Effector CD4-positive, alpha-beta T cell (primary cell): ENCODE measurements at places on chromosomes 3 and 15.

DNA sequence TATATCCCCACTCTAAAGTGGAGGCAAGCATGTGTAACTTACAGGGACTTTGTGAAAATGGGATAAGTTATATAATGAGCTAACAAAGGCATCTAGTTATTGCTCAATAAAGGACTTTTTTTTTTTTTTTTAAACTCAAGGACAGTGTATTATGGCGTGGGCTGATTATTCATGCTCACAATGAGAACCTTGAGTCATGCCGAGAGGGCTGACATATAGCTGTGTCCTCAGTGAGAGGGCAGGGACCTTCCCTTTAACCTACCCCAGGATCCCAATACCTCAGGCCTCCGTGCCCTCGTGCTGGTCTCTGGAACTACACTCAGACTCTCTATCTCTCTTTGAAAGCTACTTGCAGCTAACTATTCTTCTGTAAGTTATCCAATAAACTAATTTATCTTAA, 319.9 kb upstream of the ICE2 start:
- no peak for DNase-seq

- DNase-seq, result no peak
Observed at GRCh38 chr3:125434582-125435011, 59.5 kb upstream of the ZNF148 start.

DNA sequence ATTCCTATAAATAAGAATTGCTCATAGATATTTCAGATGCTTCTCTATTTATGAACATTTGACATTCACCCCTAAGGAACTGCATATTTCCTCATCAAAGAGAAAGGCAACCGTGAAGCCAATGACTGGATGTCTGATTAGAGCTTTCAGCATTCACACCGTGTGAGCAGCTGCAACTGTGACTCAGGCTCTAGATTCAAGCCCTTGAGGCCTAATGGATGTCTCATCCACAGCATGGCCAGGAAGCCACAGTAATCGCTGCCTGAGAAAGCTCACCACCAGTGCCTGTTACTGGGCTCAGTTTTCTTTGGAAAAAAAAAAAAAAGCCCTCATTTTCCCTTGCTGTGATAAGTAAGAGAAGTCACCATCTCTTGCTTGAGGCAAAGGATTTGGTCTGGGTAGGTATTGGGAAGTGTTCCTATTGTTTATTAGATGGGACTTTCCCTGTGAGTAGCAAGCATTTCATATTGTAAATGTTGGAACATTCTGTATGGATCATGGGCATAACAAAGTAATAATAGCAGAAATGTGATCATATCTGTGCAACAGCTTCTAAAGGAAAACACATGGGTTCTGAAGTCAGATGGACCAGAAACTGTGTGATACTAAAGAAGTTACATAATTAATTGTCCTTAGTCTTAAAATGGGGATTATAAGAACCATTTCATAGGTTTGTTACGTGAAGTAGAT, 783.7 kb downstream of the AGBL1 start:
- DNase-seq, result no peak

DNA sequence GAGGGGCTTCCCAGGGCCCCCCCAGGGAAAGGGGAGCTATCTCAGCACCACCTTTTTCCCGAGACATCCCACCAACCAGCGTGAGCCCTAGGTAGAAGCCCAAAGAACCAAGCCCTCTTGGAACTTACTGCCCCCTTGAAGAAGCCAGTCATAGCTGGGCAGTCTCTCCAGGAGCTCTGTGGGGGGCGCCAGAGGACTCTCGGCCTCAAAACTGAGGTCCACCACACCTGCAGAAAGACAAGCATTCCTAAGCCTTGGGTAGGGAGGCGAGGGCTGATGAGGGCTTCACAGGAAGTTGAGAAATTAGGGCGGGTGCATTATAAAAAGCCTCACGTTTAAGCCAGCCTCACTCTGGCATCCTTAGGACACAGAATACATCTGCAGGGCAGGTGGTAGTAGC, 9.0 kb downstream of the SSUH2 start:
- no peak for DNase-seq

- DNase-seq, result no peak
Observed at GRCh38 chr15:22959321-22960101, 20.7 kb downstream of the CYFIP1 start.

- no peak for DNase-seq
Observed at GRCh38 chr3:132818251-132818650, 96.0 kb upstream of the NPHP3 start.

DNA sequence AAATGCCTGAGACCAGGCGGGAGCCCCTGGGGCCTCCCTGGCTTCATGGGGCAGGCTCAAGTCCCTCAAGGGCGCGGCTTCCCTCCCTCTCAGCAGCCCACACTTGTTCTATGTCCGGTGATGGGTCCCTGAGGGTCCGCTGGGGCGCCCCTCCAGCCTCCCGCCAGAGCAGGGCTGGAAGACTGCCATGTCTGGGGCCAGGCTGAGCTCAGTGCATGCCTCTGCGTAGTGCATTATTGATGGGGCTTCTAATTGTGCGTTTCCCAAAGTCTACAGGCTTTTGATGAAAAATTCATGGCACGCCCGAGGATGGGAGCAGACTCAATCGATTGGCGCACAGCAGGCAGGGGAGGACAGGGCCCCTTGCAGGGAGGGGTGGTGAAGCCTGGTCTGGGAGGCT, 51.3 kb downstream of the CYP11A1 start:
- DNase-seq, result no peak

- no peak for DNase-seq
Observed at GRCh38 chr15:68589053-68589452, 10.3 kb downstream of the CORO2B start.

DNA sequence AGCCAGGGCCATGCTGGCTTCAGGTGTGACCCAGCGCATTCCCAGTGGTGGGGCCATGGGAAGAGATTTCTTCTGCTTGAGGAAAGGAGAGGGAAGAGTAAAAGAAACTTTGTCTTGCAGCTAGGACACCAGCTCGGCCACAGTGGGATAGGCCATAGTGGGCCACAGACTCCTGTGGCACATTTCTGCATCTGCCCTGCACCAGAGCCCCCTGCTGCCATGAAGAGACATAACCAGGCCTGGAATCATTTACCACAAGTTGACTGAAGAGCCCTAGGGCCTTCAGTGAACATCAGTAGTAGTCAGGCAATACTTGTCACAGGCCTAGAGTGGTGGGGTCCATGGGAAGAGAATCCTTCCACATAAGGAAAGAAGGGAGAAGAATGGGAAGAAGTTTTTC, 411.4 kb upstream of the ARL6 start:
- DNase-seq, result no peak

DNA sequence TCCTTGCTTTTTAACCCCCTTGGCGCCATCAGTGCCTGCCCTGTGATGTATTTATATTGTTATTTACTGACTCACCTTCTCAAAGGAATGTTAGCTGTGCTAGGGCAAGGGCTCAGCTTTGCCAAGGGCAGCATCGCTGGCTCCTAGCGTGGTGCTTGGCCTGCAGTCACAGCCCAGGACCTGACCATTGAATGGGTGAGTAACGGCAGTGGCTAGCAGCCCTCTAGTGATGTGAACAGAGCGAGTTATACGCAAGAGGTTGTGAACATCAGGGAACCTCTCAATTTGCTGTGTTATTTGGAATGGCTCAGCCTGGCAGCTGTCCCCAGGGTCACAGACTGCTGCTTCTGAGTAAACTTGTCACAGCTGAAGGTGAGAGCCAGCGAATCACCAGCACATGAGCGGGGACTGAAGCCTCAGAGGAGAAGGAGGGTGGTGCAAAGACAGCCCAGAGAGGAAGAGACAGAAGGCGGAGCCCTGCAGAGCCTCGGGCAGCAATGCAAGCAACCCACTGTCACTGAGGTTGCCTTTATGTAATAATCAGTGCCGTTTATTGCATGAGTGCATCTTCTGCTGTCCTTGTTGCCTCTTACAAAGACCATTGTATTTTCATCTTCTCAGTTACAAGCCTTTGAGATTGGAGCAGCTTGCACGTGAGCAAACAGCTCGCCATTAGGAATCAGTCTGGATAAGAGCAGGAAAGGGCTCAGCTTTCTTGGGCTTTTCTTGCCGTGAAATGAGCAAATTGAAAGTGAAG, 158.3 kb downstream of the SLCO3A1 start:
- DNase-seq, result no peak

- no peak for DNase-seq
Observed at GRCh38 chr3:123329636-123330340, 119.1 kb downstream of the ADCY5 start.

DNA sequence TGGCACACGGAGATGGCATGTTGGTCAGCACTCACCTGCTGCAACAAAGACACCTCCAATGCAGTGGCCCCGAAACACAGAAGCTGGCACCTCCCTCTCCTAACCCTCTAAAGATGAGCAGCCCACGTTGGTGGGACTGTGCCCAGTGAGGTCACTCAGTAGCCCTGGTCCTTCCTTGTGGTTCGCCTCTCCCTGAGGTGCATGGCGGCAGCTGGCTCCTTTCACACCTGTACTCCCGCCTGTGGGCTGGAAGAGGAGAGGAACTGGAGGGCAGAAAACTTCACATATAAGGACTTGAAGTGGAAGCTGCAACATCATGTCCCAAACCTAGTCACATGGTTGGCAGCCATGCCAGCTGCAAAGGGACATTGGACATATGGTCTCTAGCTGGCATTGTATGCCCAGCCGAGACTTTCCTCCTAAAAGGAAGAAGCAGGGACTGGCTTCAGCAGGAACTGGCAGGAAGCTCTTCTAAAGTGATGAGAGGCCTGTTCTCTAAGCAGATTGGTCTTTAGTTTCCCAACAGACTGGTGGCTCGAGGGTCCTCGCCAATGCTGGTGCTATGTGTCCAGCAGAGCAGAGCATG, 10.8 kb upstream of the C3orf22 start:
- DNase-seq, result no peak

GRCh38 chr3:33095436-33095835, 1.5 kb downstream of the GLB1 start:
- DNase-seq, result no peak

DNA sequence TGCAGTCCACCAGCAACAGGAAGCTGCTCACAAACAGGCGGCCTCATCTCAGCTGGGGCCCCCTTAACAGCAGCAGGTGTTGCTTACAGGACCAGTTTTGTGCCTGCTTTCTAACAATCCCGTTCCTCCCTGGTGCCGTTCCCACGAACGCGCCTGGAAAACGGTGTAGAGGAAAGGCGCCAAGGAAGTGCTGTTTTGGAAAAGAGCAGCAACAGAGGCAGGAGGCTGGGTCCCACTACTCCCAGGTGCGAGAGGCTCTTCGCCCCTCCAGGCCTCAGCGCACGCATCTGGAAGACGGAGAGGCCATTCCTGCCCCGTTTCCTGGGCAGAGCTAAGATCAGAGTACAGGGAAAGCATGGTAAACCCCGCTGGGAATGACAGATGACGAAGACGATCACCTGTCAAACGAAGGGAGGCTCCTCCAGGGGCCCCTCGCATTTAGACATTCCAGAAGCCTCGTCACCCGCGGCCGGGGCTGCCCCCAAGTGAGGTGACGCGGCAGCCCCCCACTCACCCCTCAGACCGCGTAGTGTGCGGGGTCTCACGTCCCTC, 603 bp downstream of the SCAPER start:
- peak; percentile 1 for DNase-seq

DNA sequence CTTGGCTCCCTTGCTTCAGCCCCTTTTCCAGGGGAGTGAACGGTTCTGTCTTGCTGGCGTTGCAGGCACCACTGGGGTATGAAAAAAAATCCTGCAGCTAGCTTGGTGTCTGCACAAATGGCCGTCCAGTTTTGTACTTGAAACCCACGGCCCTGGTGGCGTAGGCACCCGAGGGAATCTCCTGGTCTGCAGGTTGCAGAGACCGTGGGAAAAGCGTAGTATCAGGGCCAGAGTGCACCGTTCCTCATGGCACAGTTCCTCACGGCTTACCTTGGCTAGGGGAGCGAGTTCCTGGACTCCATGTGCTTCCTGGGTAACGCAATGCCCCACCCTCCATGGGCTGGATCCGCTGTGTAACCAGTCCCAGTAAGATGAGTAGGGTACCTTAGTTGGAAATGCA, 214.9 kb downstream of the UBE2E2 start:
- no peak for DNase-seq

DNA sequence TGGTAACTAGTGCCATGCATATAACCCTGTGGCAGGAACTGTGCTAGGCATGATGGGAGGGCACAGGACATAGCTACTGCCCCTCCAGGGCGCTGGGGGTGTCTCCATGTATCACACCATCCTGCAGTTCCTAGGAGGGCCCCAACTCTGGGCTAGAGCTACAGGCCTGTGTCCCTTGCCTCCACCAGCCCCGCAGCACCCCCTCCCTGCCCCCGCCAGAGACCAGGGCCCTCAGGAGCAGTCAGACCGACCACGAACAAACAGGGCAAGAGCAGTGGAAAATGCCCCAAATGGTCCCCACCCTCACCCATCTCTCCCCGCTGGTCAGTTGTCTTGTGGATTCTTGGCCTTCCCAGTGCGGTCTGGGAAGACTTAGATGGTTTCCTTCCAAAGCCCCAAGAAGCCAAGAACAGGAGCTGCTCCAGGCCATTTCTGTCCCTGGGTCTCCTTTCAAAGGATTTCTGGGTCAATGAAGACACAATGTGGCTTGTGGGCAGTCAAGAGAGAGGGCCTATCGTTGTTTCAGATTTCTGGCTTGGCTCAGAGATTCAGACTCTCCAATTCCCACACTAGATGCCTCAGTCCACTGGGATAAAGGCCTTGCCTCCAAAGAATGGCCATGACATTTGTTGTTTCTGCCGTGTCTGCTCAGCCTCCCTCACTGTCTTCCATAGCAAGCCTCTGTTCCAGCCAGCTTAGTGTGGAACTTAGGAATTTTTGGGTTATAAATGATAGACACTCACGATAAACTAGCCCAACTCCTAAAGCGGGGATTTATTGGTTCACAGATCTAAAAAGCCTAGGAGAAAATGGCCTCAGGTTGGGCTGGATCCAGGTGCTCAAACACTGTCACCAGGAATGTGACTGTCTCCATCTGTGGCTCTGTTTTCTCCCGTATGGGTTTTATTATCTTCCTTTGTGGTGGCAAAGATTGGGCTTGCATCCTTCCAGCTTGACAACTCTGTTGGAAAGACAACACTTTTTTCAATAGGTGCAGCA, 80.6 kb downstream of the LSM3 start:
- no peak for DNase-seq

GRCh38 chr3:23728601-23729117, 77.1 kb upstream of the UBE2E1 start:
- no peak for DNase-seq

DNA sequence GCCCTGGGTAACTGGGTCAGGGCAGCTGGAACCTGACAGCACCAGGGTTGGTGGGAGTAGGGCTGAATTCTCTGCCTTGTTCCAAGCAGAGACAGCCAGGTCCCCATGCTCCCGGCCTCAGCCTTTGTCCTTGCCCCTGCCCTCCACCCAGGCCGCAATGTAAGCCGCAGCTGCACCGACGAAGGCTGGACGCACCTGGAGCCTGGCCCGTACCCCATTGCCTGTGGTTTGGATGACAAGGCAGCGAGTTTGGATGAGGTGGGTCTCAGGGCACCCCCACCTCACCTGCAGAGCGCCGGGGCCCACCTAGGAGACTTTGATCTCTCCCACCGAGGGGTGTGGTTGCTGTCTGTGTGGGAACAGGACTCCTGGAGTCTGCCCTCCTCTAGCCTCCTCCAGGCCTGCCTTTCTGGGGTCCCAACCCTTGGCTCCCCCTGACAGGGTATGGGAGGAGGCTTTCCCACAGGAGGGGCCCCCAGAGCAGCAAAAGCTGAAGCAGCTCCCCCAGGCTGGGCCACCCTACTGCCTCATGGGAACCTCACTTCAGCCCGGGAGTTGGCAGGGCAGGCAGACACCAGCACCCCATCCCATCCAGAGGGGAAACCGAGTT, 23.4 kb downstream of the VIPR1 start:
- DNase-seq, result no peak

- DNase-seq, result no peak
Observed at GRCh38 chr15:51758645-51759044, 7.2 kb downstream of the TMOD2 start.

- no peak for DNase-seq
Observed at GRCh38 chr3:42116466-42116865, 25.3 kb downstream of the TRAK1 start.
